Sigmoid colon (tissue), 7 donors: ENCODE measurements at places on chromosomes 1 and 21. TPM values are rescaled to one million over a fixed set of nuclear protein-coding genes. Genes with fewer than 3 reads are reported as not detected.

DNA sequence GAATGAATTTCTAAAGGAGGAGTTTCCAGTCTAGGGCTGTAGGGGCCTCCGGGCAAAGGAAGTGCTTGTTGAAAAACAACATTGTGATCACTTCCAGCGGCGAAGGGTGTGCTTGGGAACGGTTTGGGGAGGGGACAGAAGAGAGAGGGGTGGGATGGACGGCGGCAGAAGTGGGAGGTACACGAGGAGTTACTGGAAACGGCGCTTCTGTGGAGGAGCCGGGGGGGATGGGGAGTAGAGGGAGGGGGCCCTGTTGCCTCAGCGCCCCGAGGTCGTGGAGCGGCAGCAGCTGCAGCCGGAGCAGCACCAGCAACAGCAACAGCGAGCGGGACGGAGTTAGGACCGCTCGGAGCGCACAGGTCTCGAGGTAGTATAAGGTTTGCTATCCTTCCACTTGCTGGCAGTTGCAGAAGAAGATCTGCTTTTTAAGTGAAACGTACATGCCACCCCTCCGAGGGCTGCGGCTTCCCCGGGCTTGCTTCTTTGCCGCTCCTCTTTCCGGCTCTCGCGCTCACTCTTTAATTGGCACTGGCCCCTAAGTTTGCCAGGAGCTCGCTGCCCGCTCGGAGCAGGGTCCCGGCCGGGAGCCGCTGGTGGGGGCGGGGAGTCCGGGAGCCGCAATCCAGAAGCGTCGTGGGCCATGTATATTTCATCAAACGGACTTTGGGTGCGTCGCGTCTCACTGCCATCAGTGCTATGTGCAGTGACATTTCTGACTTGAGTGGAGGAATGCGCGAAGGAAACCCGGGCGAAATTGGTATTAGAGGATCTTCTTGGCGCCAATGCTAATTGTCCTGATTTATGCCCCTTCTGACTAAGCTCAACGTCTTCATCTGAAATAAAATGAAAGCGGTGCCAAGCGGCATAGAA lies 771 bp upstream of the NTNG1 start:
- no peaks in the 10 kb centered on the region for H3K27me3 ChIP-seq
- H3K36me3 ChIP-seq: no peaks in the 10 kb centered on the region
- peak overlapping the region; percentile 70 for H3K4me3 ChIP-seq
- H3K27ac ChIP-seq: no peak overlapping the region
- H3K4me1 ChIP-seq: peaks cover 18% of the 10 kb centered on the region

DNA sequence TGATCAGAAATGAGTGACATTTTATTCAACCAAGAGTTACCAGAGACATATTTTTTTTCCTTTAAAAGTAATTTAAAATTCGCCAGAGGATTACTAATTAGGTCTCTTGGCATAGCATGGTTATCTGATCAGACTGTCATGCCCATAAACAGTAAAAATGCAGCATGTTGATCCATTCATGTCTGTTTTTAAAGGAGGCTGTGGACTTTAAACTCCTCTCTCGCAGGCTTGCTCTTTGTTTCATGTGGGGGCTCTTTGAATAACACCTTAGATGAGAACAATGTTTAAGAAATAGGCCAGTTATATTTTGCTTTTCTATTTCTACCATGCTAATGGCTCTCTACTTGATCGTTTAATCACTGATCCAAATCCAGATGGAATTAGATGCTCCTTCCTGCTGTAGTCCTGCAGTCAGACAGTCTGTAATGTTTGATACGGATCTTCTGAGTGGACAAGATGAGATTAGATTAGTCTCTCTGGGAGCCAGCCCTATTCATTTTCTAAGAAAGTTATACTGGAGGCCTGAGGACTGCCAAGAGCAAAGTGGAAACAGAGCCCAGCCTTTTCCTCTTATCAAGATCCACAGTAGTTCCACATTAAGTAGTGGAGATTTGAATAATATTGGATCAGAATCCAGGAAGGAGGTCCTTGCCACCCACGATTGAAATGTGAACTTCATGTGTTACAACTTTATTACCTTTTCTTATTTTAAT lies 197.4 kb downstream of the HS2ST1 start:
- no peaks in the 10 kb centered on the region for H3K36me3 ChIP-seq
- no peak overlapping the region for H3K4me3 ChIP-seq
- no peaks in the 10 kb centered on the region for H3K4me1 ChIP-seq
- H3K27ac ChIP-seq: no peak overlapping the region

Gene PAQR6
- 0.99 TPM for total RNA-seq

Gene LCE3D
- not detected for total RNA-seq

DNA sequence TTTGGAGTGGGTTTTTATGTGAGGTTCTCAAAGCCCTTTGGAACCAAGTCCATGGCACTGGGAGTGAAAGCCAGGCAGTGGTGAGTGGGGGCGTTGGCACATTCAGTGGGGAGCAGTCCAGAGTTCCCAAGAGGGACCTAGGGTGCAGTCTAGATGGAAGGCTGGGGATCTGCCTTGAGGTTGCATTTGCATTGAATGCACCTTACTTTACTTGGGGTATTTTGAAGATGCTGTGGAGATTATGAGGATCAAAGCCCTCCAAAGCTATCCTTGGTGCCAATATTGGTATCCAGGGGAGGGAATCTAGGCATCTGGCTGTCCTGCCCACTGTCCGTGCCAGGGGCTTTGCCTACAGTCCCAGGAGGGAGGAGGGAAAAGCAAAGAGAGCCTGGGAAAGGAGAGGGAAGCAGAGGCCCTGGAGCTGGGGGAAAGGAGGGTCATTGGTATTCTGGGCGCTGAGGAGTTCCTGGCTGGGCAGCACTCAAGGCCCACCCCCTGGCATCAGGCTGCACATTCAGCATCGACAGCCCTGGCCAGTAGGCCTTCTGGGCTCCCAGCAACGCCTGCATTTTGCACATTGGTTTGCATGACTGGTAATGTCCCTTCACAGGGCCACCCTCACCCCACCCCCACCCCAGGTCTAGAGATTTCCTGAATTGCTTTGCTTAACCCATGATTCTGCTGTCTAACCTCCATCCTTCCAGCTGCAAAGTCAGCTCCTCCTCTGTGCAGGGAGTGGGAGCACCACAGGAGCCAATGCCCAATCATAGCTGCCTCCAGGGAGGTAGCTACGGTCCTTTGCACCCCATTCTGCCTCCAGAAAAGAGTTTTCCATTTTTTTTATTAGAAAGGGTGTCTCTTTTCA lies 843 bp upstream of the BCAN start:
- H3K4me1 ChIP-seq: no peaks in the 10 kb centered on the region
- no peak overlapping the region for H3K4me3 ChIP-seq
- no peak overlapping the region for H3K27ac ChIP-seq
- peaks cover 81% of the 10 kb centered on the region for H3K27me3 ChIP-seq
- no peaks in the 10 kb centered on the region for H3K36me3 ChIP-seq

- no peak overlapping the region for H3K4me3 ChIP-seq
- H3K36me3 ChIP-seq: no peaks in the 10 kb centered on the region
Measured at GRCh38 chr1:93442741-93443140, 5.2 kb upstream of the FNBP1L start.

DNA sequence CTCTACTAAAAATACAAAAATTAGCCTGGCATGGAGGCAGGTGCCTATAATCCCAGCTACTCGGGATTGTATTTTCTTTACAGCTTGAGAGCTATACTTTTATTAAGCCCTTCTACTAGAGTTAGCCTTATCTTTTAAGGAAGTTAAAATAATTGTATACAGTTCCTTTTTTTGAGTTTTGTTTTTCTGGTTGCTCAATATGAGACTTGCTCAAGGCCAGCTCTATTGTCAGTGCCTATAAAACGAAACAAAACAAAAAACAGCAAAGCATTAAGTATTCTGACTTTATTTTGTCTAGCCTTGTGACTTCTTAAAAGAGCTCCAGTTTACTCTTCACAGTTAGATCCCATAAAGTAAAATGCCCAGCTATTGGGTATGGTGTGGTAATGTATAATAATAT lies 17.2 kb downstream of the PKN2 start:
- H3K4me1 ChIP-seq: no peaks in the 10 kb centered on the region
- H3K27ac ChIP-seq: no peak overlapping the region
- no peak for DNase-seq
- no peaks in the 10 kb centered on the region for H3K27me3 ChIP-seq

DNA sequence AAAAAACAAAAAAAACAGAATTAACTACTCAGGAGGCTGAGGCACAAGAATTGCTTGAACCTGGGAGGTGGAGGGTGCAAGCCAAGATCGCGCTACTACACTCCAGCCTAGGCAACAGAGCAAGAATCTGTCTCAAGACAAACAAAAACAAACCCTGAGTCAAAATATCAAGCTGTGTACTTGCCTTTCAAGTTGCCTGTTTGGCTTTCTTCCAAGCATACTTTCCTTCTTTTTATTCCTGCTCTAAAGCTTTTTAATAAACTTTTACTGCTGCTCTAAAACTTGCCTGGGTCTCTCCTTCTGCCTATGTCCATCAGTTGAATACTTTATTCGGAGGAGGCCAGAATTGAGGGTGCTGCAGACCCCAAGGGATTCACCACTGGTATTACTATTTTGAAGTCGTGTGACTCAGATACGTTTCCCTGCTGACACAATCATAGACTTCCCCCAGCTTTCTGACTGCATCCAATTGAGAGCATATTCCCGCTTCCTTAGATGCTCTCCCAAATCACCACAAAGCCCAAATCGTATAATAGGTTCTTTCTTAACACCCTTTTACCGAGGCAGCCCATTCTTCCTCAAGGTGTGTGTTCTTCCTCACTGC lies 3.5 kb upstream of the ACBD6 start:
- DNase-seq: no peak
- H3K4me1 ChIP-seq: peaks cover 11% of the 10 kb centered on the region
- no peak overlapping the region for H3K4me3 ChIP-seq
- no peak overlapping the region for H3K27ac ChIP-seq

GRCh38 chr1:197680311-197680710 lies 95.0 kb downstream of the DENND1B start:
- H3K36me3 ChIP-seq: no peaks in the 10 kb centered on the region
- no peaks in the 10 kb centered on the region for H3K4me1 ChIP-seq
- no peak overlapping the region for H3K4me3 ChIP-seq
- no peaks in the 10 kb centered on the region for H3K27me3 ChIP-seq
- H3K27ac ChIP-seq: no peak overlapping the region
- no peak for DNase-seq

GRCh38 chr1:215539803-215540570 lies 27.1 kb upstream of the KCTD3 start:
- peak overlapping the region; percentile 66 for H3K27ac ChIP-seq
- no peaks in the 10 kb centered on the region for H3K27me3 ChIP-seq
- peaks cover 32% of the 10 kb centered on the region for H3K4me1 ChIP-seq
- no peaks in the 10 kb centered on the region for H3K36me3 ChIP-seq

GRCh38 chr1:153202006-153202405 lies 1.2 kb upstream of the LELP1 start:
- no peak overlapping the region for H3K27ac ChIP-seq
- no peaks in the 10 kb centered on the region for H3K4me1 ChIP-seq
- H3K27me3 ChIP-seq: no peaks in the 10 kb centered on the region
- no peak overlapping the region for H3K4me3 ChIP-seq
- no peaks in the 10 kb centered on the region for H3K36me3 ChIP-seq

DNA sequence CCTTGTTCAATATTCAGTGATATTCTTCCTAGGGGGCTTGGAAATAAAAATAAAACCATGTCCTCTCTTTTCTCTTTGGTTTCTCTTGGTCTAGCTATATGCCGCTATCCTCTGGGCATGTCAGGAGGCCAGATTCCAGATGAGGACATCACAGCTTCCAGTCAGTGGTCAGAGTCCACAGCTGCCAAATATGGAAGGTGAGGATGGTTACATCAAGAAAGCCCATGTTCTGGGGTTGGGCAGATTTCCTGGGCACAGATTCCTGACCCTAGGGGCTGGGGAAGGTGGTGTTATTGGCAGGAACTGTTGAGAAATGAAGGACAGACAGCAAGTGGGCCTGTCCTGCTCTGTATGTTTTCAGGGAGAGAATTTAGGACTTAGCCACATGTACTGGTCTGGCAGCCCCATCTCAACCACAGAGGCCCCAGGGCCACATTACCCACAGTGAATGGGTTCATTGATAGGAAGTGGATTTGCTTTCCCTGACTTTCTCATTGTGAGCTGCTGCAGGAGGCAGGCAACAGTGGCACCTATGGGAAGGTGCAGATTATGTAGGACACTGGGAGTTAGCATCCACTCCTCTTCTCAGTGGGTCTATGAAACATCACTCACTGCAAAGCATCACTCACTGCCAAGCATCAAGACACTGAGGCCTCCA lies 37.4 kb upstream of the HSD17B7 start:
- H3K27me3 ChIP-seq: no peaks in the 10 kb centered on the region
- no peak overlapping the region for H3K27ac ChIP-seq

Gene PDZK1IP1
- not detected for total RNA-seq

DNA sequence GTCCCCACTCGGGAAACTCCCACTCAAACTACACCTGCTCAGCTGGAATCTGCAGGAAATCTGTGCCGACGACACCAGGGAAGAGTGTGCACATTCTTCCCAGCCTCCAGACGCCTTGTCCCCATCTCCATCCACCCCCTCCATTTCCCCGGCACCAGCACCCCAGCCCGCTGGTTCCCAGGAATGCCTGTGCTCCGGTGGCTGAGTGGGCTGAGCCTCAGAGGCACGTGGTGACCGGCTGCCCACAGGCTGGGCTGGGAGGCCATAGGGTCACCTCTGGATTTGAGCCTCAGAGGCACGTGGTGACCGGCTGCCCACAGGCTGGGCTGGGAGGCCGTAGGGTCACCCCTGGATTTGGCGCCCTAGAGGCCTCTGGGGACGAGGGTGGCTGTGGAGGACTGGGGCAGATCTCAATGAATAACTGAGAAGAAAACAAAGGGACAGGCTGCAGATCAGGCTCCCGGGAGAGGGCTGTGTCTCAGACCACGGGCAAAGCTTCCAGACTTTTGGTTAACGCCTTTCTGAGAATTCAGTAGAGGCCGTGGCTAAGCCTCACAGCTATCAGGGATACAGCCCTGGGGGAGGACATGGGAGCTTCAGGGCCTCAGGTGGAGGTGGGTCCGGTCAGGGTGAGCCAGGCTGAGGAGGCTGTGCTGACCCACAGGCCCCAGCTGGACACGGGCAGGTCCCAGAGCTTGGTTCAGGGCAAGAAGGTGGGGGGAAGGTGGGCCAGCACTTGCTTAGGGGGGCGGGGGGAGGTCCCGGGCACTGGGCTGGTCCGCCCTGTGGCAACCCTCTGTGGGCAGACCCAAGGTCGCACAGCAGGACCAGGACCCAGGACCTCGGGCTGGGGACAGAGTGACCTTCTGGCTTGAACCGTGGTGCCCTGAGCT lies 17.3 kb upstream of the TTLL10 start:
- no peaks in the 10 kb centered on the region for H3K36me3 ChIP-seq
- H3K27me3 ChIP-seq: no peaks in the 10 kb centered on the region
- no peak for DNase-seq
- H3K27ac ChIP-seq: no peak overlapping the region
- no peak overlapping the region for H3K4me3 ChIP-seq

GRCh38 chr1:179876300-179876715 lies 1.3 kb downstream of the TOR1AIP2 start:
- H3K36me3 ChIP-seq: peaks cover 5% of the 10 kb centered on the region
- H3K4me1 ChIP-seq: peaks cover 41% of the 10 kb centered on the region
- H3K27ac ChIP-seq: peak overlapping the region; percentile 79
- no peak for DNase-seq

- no peaks in the 10 kb centered on the region for H3K36me3 ChIP-seq
- H3K27ac ChIP-seq: peak overlapping the region; percentile 94
- no peaks in the 10 kb centered on the region for H3K27me3 ChIP-seq
- DNase-seq: no peak
- peak overlapping the region; percentile 84 for H3K4me3 ChIP-seq
Measured at GRCh38 chr1:68229650-68230483, 2.5 kb downstream of the WLS start.

Gene VHLL
- not detected for total RNA-seq

Gene LCE3E
- not detected for total RNA-seq
